ENCODE measurements at places on chromosomes 3 and 15.

GRCh38 chr3:115864911-115865310 lies 241.6 kb downstream of the GAP43 start:
- DNase-seq = no peak

DNA sequence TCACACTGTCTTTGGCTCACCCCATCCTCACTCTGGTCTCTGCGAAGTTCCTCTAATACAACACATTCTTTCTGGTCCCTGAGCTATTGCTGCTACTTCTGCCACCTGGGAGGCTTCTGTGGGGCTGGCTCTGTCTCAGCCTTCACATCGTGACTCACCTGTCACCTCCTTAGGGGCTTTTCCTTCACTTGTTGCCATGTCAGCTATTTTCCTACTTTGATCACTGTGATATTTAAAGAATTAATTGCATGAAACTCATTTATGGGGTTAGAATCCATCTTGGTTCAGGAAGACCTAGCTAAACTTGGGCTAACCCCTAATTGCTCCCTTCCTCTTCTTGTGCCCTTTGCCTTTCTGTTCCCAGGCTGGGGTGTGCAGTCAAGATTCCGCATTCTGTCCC lies 346.9 kb downstream of the WDR72 start:
- no peak for DNase-seq

- no peak for DNase-seq
Measured at GRCh38 chr3:8473990-8474389, 27.6 kb upstream of the LMCD1 start.

DNA sequence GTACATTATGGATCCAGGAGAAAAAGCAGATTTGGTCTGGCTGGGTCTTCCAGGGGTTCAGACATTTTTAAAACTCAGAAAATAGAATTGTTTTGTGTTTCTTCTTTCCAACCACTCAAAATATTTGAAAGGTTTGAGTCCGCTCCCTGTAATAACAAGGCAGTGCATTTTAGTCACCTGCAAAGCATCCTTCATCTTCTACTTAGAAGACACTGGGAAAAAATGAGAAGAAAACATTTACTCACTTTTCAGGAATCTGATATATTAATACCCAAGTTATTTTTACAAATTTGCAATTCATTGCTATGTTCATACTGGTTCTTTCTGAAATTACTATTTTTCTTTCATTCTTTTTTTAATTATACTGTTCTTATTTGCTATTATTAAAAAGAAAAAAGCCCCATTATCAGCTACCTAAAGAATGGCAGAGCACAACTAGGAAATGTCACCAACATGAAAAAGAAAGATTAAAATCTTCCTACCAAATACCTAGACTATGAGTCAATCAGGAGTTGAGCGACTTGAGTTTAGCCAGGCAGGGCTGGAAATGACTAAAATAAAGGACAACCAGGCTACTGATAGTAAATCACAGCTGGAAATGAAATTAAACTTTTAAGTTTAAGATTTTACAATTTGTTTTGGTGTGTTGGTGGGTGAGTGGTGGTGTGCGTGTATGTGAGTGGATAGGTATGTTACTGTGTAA lies 280.3 kb upstream of the THBS1 start:
- no peak for DNase-seq

DNA sequence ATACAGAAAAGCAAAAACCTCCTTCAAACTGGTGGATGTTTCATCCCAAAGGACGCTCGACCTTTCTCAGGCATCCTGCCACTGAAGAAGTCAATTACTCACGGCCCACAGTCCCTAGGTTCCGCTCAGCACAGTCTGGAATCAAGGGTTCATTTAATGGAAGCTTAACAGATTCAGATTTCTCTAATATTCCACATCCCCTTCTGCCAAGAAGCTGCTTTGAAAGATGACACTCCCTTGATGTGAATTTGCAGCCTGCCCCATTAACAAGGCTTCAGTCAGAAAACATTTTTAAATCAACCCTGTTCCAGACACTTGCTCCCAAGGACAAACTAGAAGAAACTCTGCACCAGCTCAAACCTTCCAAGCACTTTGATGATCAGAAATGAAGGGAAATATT lies 81.2 kb downstream of the LIPC start:
- no peak for DNase-seq

GRCh38 chr3:89280822-89281365 lies 173.5 kb downstream of the EPHA3 start:
- no peak for DNase-seq

DNA sequence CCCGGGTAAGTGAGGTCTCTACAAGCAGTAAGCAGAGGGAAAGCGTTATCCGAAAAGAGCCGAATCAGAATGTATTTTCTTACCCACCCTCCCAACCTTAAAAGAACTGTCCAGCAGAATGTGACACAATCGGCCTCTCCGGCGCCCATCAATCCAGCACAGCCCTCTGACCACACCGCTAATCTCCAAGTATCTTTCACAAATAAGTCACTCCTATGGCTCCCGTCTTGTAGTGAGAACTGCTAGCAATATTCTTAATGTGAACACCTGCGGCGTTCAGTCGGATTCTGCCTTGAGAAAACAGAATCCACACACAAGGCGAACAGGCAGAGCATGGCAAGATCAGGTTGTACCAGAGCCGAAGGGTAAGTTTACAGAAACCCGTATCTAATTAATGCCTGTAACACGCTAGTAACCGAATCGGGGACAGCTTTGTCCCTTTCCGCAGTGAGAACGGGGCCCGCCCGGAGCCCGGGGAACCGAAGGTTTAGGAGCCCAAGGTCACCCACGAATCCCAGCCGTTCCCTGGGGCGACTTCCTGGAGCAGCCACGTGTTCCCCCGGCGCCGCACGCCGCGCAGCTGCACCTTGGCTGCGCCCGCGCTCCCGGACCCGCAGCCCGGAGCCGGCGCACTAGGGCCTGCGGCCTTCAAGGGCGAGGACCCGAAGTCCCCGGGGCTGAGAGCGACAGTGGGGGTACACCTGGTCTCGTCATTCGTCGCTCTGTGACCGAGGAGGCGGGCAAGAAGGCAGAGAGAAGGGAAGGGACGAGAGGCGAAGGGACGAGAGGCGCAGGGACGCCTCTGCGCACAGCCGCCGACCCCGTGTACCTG lies 672 bp downstream of the TFRC start:
- peak; percentile 55 for DNase-seq

DNA sequence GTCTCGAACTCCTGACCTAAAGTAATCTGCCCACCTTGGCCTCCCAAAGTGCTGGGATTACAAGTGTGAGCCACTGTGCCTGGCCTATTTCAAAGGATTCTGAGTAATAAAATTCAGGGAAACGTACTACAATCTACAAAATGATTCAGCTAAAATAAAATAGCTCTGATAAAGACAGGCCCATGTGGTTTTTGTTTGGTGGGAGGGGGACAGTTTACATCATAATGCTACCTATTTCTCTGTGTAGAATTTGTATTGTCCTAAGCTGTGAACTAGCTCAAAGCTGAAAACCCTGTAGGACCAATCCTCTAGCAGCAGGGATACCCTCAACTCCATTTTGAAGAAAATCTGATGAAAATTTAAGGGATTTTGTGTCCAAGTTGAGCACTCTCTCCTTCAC lies 25.8 kb downstream of the CDV3 start:
- no peak for DNase-seq

GRCh38 chr15:70120958-70121623 lies 23.4 kb upstream of the TLE3 start:
- DNase-seq = no peak

- no peak for DNase-seq
Measured at GRCh38 chr3:43015572-43015971, 36.5 kb downstream of the GASK1A start.

GRCh38 chr15:69118089-69118488 lies 42.3 kb upstream of the GLCE start:
- no peak for DNase-seq

GRCh38 chr3:132047209-132047608 lies 12.4 kb upstream of the CPNE4 start:
- no peak for DNase-seq

- no peak for DNase-seq
Measured at GRCh38 chr15:62932436-62932835, 110.1 kb upstream of the TPM1 start.

DNA sequence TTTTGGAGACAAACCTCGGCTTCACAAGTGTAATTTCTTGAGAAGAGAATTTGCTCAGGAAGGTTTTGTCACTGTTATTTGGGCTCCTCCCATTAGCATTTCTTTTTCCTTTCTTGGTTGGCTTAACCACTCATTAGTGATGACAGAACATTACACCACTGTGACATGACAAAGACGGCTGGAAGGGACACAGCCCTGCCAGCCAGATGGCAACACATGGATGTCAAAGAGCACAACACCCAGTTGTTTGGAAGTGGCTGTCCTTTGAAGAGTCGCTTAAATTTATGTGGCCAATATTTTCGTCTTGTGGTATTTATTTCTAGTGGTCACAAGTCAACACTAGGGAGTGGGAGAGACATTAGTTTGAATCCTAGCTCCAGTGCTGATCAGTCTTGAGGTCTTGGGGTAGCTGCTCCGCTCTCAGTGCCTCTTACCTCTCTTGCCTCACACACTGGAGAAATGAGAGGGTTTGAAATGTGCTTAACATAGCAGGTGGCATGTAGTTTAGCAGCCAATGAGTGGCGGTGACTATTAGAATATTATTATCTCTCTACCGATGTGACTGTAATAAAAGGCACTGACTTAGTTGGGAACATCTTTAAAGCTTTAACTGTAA lies 92.8 kb downstream of the FRMD4B start:
- no peak for DNase-seq

DNA sequence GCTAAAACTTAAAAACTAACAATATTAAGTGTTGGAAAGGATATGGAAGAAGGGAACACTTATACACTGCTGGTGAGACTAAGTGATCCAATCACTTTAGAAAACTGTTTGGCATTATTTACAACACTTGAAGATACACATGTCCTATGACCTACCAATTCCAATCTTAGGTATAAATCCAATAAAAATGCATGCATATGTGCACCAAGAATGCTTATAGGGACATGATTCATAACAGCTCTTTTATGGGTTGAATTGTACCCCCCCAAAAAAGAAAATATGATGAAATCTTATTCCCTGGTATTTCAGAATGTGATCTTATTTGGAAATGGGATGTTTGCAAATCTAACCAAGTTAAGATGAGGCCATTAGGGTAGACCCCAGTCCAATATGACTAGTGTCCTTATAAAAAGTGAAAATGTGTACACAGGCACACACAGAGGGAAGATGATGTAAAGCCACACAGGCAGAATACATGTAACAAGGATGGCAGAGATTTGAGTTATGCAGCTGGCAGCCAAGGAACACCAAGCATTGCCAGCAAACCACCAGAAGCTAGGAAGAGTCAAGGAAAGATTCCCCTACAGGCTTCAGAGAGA lies 15.3 kb downstream of the CCR8 start:
- no peak for DNase-seq

DNA sequence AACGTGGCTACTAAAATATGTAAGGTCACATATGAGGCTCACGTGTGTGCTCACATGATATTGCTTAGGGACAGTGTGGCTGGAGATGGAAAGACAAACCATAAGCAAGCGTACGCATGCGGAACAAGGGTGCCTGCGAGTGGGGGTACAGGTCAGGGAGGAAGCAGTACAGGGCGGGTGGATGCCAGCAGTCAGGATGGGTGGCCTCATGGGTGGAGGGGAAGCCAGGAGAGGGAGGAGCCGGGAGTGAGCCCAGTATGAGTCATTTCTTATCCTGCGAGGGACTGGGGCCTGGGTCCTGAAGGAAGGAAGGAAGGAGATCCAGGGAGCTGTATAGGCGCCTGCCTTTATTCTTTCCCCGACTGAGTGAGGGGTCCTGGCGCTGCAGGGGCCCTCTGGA lies 42.0 kb upstream of the CGNL1 start:
- DNase-seq = no peak

- DNase-seq = no peak
Measured at GRCh38 chr3:195739561-195740111, 18.9 kb downstream of the MUC20 start.

DNA sequence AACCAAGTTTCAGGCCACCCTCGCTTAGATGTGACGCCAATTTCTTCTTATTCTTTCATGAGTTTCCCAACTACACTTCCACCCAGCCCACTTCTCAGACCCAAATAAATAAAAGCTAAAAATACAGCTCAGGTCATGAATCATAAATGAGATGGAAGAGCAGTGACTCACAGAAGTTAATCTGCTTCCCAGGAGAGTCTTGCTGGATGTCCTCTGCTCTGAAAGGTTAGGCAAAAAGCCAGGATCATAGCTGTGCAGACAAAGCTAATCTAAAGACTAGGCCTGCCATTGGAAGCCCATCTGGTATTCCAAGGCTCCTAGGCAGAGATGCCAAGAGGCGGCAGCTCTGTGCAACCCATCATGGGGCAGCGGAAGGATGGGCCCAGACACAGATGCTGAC lies 24.1 kb downstream of the SHC4 start:
- DNase-seq = no peak

DNA sequence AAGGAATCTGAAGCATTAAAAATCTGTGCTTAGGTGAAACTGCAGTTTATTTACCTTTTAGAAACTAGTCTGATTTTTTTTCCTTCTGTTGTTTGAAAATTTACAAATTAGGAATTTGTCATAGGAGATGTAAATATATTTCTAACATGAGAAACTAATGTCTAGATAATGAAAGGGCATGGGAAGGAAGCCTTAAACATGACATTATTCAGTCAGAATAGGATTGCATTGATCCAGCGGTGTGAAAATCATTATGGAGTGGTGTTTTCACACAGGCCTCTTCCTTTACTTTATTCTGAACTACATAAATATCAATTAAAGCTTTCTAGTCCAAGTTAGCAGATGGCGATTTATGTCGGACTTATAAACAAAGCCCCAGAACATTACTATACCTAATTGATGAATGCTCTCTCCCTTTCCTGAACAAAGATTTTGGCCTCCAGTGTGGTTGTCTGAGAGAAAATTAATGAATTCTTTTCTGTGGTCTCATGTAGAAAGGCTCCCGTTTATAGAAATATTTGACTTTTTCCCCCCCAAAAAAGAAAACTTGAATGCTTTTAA lies 37.9 kb downstream of the FNDC3B start:
- DNase-seq = no peak

- peak; percentile 14 for DNase-seq
Measured at GRCh38 chr3:39106851-39107387, 508 bp downstream of the GORASP1 start.

- DNase-seq = no peak
Measured at GRCh38 chr3:179695672-179696313, 43.0 kb downstream of the USP13 start.

GRCh38 chr15:82549199-82549665 lies 9.0 kb upstream of the RPS17 start:
- no peak for DNase-seq

DNA sequence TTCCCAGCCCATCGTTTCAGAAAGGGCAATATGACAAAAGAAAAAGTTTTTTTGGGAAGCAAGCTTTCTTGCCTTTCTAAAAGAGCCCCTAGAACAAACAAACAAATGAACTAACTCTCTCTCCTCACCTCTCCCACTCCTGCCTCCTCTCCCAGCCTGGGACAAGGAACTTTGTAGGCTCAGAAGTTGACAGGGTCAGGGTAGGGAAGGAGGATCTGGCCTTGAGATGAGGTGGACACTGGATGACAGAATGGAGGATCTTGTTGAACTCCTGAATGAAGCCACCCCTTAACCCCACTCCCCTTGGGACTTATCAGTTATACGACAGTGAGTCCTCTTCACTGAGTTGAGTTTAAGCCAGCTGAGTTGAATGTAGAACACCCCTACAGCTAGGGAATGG lies 1.6 kb upstream of the ITGA11 start:
- no peak for DNase-seq

GRCh38 chr15:56772868-56773639 lies 39.7 kb upstream of the ZNF280D start:
- DNase-seq = no peak

- no peak for DNase-seq
Measured at GRCh38 chr15:42719043-42719442, 17.9 kb downstream of the CDAN1 start.

- DNase-seq = no peak
Measured at GRCh38 chr3:175001091-175001490, 142.0 kb downstream of the NAALADL2 start.

All from CD4-positive, alpha-beta T cell treated with Interleukin-21 for 1 hour (primary cell).